Stimulated activated CD8-positive, alpha-beta memory T cell treated with anti-CD3 and anti-CD28 coated beads, Interleukin-15, amount 100 ng/mL, for 48 hours (primary cell): ENCODE measurements at places on chromosomes 5 and 9.

DNA sequence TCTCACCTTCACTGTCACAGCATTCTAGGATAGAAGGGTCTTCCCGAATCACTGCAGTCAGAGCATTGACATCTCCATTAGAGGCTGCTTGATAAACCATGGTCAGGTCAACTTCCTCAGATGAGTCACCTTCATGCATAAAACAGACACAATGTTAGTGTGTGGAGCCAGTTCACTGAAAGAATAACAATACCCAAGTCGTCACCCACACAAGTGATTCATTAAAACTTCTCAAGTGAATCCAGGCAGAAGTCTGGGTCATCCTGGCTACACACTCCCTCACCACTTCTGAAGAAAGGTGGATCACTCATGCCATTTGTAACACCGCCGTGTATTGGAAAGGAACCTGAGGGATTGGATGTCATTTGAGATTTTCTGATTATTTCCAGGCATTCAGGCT lies 49.6 kb downstream of the ANKRD55 start:
- DNase-seq = no peak

DNA sequence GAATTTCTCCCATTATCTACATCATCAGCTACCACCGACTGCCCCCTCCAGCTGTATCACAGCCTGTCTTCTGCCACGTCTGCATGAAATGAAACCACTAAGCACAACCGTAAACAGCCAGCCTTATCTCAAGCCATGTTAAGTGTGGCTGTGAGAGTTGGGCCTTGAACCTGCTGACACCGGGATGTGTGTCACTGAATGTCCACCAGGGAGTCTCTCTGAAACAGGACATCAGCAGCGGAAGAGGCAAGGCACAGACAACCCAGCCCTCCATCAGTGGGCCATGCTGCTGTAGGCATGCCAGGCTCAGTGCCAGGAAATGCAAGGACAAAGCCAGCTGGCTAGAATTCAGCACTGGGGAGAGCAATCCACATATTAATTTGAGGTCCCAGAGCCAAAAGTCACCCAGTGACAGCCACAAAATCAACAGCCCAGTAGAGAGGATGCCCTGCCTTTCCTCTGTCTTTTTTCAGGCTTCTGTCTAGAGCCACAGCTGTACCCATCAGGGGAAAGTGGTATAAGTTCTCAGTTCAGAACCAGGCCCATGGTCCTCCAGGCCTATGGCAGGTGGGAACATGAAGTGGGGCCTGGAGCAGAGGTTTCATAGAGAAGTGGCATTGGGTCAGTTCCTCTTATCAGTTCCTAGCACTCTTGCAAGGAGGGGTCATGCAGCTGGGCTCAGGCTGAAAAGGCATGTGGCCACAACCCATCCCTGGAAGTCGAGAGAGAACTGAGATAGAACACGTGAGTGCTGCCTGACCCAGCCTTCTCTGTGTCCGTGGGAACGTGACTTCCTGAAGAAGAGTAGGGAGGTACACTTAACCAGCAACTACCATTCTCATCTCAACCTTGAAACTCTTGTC lies 199.4 kb downstream of the ESM1 start:
- DNase-seq = no peak

GRCh38 chr9:112130997-112131396 lies 44.1 kb downstream of the SUSD1 start:
- DNase-seq = no peak

GRCh38 chr5:164392531-164392930 lies 887.1 kb downstream of the MAT2B start:
- DNase-seq = no peak

GRCh38 chr9:88803546-88804253 lies 187.6 kb upstream of the S1PR3 start:
- DNase-seq = no peak

DNA sequence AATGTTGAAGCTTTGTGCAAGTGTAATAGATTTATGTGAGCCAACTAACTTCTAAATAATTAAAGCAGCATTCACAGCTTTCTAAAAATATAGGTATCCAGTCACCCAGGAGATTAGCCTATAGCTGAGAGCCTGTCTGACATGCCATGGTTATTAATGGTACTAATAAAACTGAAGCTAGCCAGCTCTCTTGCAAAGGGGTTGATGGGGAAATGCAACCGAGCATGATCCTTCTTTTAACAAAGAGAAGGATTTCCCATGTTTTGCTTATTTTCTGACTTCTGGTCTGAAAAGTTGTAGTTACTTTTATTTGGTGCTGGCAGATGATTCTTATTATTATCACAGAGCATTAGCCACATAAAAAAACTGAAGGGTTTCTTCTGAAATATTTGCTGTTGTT lies 488.7 kb upstream of the CYLC2 start:
- DNase-seq = no peak

DNA sequence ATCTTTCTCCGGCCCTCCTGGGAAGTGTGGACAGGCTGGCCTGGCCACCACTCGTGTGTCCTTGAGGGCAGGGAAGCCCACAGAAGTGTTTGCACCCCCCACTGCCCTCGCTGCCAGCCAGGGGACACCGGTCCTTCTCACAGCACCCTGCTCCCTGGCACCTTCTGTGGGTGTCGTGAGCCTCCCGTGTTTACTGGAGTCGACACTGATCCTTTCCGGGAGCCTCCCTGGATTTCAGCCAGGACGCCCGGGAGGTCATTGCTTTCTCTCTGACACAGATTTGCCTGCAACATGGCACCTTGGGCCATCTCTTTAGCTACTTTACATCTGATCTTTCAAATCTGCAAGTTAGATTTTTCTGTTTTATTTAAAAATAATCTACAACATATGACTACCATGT lies 120.4 kb upstream of the CACNA1B start:
- no peak for DNase-seq

- DNase-seq = no peak
Measured at GRCh38 chr9:101269591-101270283, 115.1 kb downstream of the BAAT start.

DNA sequence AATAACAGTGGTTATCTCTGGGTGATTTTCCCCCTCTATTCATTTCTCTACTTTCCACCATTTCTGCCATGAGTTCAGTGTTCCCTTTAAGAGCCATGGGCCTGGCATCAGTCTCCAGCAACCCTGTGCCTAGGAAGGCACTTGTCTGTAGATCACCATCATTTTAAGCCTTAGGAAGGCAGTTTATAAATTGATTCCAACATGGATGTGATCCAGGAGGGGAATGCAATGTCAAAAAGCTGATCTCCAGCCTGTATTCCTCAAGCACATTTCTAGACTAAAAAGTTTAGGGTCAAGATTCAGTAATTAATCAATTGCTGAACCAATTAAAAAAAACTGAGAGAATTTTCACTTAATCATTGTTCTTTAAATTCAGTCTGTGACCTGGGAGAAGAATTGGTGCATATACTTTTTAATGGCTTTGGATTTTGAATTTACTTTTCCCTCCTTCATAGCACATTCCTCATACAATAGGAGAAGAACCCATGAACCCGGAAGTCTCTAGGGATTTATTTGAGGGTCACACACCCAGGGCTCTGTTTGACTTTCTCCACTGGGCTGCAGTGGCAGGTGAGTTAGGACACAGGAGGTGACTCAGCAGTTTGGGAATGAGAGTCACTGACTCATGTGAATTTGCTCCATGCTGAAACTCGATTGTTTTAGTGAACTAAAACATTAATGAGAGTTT lies 6.1 kb upstream of the ERMP1 start:
- no peak for DNase-seq

DNA sequence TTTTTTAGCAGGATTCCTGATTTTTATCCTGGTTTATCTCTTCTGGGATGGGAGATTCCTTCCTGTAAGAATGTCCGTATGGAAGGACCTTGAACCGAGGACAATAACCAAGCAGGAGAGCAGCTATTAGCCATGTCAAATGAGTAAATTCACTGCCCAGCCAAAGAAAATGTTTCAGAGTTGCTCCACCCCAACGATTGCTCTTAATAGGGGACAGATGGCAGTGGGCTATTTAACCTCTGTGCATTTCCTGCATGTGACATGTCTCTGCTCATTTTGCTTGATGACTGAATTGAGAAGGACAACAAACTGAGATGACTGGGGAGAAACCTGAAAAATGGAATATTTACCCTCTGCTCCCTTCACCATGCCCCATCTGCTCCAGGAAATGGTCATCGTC lies 479.9 kb upstream of the ZNF462 start:
- no peak for DNase-seq

DNA sequence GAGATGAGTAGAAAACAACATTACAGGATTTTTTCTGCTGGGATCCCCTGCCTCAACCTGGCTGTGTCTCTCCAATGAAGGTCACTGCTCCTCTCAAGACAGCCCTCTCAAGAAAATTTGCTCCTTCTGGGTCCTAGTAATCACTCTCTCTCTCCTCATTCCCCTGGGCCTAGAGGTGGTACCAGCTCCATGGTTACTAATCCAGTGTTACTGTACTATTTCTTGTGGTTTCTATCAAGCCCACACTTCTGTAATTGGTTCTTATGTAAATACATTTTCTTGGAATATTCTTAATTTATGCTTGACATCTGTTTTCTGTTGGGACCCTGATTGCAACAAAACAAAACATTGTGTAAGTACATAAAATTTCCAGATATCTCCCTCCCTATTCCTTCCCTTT lies 123.8 kb upstream of the RORB start:
- no peak for DNase-seq

GRCh38 chr5:172597755-172598155 lies 43.3 kb upstream of the NEURL1B start:
- DNase-seq = no peak

DNA sequence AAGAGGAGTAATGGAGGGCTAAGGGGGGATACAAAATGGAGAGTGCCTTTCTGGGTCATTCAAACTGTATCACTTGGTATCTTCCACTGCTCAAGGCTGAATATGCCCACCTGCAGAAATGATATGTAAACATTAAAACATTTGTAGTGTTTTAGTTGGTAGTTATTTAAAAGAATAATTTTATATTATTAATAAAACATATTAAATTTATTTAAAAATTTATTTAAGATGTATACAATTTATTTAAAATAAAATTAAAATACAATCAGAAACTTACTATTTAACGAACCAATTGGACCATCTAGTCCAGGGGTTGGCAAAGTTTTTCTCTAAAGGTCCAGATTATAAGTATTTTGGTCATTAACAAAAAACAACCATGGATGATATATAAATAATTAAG lies 308.5 kb downstream of the PLK2 start:
- DNase-seq = no peak

GRCh38 chr9:130453487-130453886 lies 8.7 kb downstream of the ASS1 start:
- no peak for DNase-seq

- no peak for DNase-seq
Measured at GRCh38 chr9:91191411-91192380, 170.0 kb downstream of the AUH start.

GRCh38 chr9:36284226-36284625 lies 26.0 kb upstream of the GNE start:
- no peak for DNase-seq

DNA sequence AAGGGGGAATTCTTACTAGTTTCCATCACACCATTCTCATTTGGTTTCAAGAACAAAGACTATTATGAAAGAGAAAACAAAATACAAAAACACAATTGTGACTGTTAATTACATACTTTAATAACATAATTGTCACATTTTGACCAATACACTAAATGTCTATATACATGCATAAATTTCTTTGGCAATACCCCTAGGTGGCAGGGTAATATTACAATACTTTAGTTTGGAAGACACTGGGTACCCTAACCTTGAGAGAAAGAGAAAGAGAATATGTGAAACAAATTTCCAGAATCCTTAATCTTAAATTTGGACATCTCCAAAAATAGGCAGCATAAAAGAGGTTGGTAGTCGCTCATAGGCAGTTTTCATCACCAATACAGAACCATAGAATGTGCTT lies 619.6 kb upstream of the ADAMTS16 start:
- no peak for DNase-seq

- no peak for DNase-seq
Measured at GRCh38 chr5:125743939-125744338, 679.3 kb upstream of the GRAMD2B start.

DNA sequence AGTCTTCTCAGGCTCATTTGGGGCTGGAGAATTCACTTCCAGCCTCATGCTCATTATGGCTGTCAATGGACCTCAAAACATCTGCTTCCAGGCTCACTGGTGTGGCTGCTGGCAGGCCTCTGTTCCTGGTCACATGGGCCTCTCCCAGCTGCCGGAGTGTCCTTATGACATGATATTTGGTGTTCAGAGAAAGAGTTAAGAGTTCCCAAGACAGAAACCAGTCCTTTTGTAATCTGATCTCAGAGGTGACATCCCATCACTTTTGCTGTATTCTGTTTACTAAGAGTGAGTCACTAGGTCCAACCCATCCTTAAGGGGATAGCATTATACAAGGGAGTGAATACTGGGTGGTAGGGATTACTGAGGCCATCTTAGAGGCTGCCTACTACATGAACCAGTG lies 104.6 kb downstream of the CACNA1B start:
- DNase-seq = no peak

GRCh38 chr5:181167814-181168488 lies 20.6 kb downstream of the OR2V2 start:
- no peak for DNase-seq

DNA sequence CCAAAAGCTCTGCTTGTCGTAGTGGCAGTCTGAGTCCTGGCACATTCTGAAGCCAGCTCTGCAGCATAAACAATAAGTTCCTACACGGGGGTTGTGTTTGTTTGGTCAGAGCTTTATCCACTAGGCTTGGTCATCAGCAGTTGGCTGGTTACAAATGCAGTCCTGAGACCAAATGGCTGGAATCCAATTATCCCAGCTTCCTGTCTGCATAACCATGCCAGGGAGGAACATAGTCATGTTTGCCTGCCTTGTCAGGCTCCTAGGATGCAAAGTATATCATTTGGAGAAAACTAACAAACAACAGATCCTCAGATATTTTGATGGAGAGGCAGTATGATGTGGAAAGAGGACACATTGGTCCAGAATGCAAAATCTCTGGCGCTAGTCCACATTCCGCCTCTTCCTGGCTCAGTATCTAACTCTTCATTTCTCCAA lies 85.8 kb downstream of the FBXO38 start:
- no peak for DNase-seq

DNA sequence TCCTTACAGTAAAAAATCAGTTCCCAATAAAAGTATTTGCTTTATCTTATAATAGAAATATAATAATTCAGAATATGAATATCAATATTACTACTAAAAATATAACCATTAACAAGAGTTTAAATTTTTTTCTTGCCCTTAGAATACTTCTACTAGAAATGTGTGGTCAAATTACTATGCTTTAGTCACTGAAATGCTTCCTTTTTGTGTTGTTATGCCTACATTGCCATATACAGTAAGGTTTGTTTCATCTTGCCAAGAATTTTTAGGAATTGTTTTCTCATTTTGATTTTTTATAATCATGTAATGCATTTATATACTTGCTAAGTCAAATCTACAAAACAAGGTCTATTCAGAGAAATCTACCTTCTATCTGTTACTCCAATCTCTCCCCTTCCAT lies 181.7 kb downstream of the CDK5RAP2 start:
- no peak for DNase-seq

GRCh38 chr9:24459953-24460352 lies 85.7 kb downstream of the IZUMO3 start:
- DNase-seq = no peak

GRCh38 chr9:36893184-36893583 lies 140.9 kb downstream of the PAX5 start:
- no peak for DNase-seq

GRCh38 chr9:135526730-135527571 lies 5.7 kb downstream of the LCN1 start:
- no peak for DNase-seq
